ENCODE measurements at places on chromosomes 6 and 20.
A peak's percentile ranks its signal among the peaks of the same experiment; 100 is the strongest.

DNA sequence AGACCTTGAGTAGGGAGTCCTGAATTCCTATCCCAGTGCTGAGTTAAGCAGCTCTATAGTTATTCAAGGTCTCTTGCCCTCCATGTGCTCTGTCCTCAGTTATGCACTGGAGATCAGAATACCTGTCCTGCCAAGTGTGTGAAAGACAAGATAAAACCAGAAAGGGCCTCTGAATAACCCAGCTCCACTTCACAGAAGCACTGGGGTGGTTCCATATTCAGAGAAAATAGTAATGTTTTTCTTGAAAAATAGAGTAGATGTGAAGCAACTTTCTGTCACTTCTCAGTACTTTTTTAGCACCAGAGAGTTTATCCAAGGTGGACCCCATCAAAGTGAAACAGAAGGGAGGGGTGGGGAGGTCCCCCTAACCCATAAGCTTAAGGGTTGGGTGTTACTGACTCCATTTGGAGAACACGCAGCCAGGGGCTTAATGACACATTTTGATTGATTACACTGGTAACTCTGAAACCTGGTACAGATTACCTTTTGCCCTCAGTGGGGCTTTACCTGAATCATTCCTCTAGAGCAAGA lies 509.8 kb upstream of the JARID2 start:
- DNase-seq: no peak

- DNase-seq: no peak
These were observed 23.9 kb downstream of the ERMARD start for GRCh38 chr6:169775321-169775720.

GRCh38 chr20:61976644-61977418 lies 88.8 kb downstream of the TAF4 start:
- DNase-seq: no peak

GRCh38 chr20:62732031-62732760 lies 23.6 kb downstream of the NTSR1 start:
- no peak for DNase-seq

DNA sequence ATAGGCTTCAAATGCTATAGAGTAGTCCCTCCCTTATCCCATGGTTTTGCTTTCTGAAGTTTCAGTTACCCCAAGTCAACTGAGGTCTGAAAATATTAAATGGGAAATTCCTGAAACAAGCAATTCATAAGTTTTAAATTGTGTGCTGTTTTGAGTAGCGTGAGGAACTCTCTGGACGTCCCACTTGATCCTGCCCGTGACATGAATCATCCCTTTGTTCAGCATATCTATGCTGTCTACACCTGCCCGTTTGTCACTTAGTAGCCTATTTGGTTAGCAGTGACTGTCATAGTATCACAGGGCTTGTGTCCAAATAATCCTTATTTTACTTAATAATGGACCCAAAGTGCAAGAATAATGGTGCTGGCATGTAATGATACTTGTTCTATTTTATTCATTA lies 5.0 kb downstream of the PCMT1 start:
- DNase-seq: no peak

- no peak for DNase-seq
These were observed 3.3 kb downstream of the TM9SF4 start for GRCh38 chr20:32112841-32113240.

DNA sequence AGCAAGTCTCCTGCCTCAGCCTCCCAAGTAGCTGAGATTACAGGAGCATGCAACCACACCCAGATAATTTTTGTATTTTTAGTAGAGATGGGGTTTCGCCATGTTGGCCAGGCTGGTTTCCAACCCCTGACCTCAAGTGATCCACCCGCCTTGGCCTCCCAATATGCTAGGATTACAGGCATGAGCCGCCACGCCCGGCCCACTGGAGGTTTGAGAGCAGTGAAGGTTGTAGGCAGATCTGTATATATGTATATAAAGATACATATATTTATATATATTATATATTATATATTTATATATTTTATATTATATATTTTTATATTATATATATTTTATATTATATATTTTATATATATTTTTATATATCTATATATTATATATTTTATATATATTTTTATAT lies 38.2 kb upstream of the TTPAL start:
- DNase-seq: no peak

DNA sequence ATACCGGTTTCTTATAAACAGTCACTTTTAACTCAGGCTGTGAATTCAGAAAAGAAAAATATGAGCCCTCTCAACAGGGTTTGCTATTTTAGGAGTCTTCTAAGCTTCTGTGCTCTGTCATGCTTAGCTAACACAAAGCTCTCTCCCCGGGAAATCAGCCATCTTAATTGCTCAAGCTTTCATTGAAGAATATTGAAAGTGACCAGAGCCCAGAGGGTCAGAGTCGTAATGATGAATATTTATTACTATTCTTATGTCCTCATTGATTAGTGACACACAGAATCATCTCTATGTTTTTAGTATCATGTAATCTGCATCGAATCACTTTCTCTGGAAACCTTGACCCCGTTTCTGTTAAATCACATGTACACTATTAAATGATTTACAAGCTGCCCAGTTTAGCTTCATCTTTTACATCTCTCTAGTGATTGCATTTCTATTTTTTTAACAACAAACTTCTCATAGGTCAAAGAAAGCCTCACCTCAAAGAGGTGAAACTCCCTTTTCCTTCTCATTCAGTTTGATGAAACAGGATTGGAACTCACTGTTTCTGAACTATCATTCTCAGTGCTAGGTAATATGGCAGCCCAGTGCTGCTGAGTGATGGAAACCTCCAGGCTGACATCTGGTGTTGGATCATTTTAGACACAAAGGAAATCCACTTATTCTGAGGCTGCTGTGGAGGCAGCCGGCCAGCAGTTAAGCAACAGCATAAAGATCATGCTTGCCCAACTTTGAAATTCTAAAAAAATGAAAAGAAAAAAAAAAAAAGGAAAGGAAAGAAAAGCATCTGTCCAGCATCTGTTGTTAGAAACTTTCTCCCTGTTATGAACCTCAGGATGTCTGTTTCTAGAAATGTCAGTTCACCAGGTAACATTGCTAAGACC lies 96.3 kb downstream of the RFPL4B start:
- peak; percentile 73 for DNase-seq

- peak; percentile 48 for DNase-seq
These were observed 133.4 kb downstream of the RFPL4B start for GRCh38 chr6:112480553-112480952.

DNA sequence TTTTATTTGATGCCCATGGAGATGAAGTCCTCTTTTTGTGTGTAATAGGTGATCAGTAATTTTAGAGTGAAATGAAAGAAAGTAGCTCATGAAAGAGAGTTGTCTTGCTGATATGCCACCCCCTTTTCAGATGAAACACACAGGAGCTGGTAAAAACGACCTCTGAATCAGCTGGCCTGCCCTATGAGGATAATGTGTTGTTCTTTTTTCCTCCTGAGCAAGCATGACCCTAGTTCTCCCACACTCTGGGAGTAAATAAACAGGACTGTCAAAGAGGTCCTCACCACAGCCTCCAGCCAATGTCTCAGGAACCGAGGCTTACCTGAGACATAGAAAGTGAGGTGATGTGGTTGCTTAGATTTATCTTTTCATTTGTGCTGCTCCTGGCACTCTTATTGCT lies 29.5 kb downstream of the GPX5 start:
- no peak for DNase-seq

DNA sequence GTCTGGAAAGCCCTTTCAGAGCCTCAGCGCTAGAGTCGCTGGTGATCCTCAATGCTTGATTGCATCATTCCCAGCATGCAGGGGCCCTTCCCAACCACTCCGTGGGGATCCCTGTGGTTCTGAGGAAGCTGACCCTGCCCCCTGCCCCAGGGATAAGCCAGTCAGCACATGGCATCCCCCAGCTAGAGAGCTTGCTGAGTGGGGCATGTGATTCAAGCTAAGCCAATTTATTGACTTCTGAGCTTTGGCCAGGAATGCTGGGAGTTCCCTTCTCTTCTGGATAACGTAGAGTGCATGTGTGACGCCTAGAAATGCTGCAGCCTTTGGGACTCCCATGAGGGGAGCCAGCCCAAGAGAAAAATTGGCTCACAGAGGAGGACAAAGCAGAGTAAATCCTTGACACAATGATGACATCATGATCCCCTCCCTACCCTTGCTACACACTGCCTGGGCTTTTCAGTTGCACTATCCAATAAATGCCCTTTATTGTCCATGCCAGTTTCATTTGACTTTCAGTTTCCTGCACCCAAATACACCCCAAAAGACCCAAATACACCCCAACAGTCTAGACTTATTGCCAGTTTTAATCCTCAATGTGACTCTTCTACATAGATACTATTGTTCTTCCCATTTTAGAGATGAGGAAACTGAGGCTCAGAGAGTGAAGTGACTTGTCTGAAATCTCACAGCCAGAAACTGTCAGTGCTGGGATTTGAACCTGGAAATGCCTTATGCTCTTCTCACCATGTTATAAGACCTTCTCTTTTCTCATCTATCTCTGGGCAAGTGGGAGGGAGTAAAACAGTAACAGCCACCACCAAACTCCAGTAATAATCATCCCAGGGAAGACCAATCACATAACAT lies 34.3 kb downstream of the KCNB1 start:
- peak; percentile 34 for DNase-seq

- DNase-seq: no peak
These were observed 6.5 kb downstream of the LOC128125822 start for GRCh38 chr6:63578757-63579156.

DNA sequence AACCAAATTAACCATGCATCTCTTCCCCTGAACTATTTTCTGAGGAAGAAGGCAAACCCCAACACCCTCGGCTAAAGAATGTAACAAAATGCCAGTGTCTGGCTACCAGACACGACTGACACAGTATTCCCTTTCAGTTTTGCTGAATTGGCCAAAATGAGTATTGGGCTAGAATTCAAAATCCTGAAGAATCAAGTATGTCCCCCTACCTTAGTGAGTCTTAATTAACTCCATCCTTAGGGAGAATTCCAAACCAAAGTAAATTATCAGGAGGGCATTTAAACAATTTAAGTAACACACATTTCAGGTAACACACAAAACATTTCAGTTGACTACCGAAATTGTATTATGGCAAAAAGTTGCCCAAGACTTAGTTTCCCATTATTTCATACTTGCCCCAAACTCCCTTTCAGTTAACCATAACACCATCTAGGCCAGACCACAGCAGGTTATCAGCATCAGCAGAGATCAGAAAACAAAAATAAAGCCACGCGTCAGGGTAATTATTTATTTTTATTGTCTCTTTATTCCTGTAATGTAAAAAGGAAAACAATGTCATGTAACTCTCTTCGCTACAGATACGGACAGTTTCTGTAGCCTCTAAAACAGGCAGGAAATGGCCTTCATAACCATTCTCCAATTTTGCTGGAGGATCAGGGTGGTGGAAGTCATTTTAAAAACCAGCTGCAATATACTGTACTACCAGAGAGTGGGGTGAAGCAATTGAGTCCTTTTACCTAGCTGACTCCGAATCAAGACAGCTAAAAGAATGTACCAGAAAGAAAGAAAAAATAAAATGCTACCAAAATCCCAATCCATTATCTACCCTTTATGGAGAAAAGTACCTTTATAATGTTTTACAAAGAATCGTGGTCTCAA lies 1.9 kb downstream of the SNX5 start:
- DNase-seq: peak; percentile 43

GRCh38 chr20:48720256-48720985 lies 107.4 kb downstream of the PREX1 start:
- no peak for DNase-seq

DNA sequence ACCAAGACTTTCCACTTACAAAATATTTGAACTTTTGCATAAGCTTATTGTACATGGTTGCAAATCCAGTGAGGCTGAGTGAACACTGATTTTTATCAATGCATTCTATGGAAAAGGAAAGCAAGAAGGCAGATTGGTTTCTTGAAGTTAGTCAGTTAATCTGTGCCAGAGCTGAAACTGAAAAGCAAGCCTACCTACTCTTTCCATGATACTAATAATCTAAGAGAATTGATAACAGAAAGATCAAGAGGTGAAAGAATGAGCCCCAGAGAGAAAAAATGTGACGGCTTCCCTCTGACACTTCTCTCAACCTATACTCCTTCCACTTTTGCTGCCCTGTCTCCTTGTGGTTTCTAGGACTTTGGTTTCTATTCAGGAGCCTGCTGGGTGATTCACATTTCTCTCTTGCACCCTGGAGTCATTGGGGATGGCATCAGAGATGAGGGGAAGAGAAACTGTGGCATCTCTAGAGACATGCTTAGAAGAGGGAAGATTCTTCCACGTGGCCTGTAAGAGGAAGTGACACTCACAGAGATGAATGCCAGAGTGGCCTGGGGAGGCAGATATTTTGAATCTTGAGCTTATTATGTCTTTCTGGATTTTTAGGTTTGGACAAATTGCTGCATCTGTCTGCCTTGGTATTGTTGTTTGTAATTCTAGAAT lies 158.6 kb upstream of the RIMS1 start:
- peak; percentile 2 for DNase-seq

- DNase-seq: no peak
These were observed 10.5 kb upstream of the TOP1 start for GRCh38 chr20:41018153-41018552.

DNA sequence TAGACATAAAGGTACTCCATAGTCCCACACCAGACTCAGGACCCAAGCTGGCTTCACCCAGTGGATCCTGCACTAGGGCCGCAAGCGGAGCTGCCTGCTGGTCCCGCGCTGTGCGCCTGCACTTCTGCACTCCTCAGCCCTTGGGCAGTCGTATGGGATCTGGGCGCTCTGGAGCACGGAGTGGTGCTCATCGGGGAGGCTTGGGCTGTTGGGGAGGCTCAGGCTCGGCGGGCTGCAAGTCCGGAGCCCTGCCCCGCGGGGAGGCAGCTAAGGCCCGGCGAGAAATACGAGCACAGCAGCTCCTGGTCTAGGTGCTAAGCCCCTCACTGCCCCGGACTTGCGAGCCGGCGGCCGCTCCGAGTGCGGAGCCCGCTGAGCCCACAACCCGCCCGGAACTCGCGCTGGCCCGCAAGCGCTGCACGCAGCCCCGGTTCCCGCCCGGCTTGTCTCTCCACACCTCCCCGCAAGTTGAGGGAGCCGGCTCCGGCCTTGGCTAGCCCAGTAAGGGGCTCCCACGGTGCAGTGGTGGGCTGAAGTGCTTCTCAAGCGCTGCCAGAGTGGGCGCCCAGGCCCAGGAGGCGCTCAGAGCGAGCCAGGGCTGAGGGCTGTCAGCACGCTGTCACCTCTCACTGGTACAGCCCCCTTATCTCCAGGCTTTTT lies 33.4 kb upstream of the GCNT2 start:
- DNase-seq: no peak

GRCh38 chr20:57891014-57891413 lies 181.2 kb upstream of the PMEPA1 start:
- no peak for DNase-seq

Data from fibroblast of skin of right quadriceps (primary cell).